Activated T-helper 9 cell treated with anti-CD3 and anti-CD28 coated beads, Interleukin-2, amount 50 U/mL, for 16 hours (primary cell): ENCODE measurements at places on chromosomes 6 and 20.

- no peak for DNase-seq
Observed at GRCh38 chr6:22087960-22088706, 208.7 kb downstream of the PRL start.

DNA sequence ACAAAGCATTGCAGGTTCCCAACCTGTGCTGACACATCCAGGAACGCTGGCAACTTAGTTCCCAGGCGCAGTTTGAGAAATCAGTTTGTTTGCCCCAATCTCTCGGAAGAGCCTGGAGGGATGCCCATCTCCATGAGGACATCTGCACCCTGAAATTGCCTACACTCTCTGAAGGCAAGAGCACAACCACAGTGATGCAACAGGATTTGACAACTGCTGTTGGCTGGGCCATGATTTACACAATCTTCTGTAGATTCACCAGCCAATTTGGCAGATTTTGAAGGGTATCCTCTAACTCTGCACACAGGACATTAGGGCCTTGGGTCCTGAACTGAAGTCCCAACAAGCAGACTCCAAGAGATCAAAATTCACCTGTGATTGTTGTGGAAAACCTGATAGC is 3.4 kb downstream of the APMAP start:
- DNase-seq = no peak

DNA sequence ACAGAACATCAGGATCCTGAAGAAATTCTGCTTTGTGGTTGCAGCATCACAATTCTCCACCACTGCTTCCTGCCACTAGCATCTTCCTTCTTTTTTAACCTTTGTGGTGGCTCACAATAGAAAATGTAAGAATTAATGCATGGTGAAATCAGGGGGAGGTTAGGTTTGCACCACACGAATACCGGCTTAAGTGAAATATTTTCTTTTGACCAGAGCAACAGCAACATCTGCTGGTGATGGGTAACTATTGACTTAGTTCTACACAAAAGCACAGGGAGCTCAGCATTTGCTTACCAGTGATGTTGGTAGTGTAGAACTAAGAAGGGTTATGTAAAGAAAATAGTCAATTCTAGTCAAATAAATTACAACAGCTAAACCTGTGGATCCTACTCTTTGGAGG is 280.5 kb downstream of the SYNE1 start:
- no peak for DNase-seq

DNA sequence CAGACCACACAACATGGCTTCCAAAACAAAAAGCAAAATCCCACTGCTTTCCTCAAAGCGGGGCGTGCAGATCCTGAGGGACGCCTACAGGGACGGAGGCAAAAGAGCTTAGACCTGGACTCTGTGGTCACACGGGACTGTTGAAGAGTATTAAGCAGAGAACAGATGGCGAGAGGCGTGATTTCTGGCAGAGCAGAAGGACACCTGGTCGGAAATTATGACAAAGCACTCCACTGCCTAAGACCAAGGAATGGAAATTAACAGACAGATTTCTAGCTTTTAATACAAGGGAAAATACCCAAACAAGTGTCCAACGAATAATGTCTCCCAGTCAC is 15.4 kb downstream of the CST7 start:
- DNase-seq = no peak

DNA sequence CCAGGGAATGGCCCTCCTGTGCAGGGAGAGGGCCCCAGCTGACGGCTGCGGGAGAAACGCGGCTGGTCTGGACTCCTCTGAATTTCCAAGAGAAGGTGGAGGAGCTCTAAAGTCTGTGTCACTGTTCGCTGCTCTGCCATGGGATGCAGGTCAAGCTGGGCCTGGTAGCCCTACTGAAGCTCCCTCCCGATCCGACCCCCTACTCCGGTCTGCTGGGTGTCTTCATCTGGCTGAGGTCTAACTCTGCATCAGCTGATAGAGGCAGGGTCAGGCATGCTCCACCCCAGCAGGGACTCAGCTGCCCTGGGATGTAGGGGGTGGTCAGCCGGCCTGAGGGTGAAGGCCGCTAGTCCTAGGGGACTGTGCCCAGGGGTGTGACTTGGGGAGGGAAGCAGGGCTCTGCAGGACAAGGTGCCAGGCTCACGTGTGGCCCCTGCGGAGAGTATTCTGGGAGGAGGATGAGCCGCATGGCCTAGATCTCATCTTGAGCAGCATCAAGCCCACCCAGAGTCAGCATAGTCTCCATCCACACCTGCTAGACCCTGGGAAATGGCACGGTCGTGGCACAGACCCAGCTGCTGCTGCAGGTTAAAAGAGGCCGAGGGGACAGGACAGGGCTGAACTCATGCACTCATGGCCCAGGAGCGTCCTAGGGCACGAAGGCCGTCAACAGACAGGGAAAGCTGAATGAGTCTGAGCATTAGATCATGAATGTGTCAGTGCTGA is 1.4 kb downstream of the CST3 start:
- DNase-seq = no peak

DNA sequence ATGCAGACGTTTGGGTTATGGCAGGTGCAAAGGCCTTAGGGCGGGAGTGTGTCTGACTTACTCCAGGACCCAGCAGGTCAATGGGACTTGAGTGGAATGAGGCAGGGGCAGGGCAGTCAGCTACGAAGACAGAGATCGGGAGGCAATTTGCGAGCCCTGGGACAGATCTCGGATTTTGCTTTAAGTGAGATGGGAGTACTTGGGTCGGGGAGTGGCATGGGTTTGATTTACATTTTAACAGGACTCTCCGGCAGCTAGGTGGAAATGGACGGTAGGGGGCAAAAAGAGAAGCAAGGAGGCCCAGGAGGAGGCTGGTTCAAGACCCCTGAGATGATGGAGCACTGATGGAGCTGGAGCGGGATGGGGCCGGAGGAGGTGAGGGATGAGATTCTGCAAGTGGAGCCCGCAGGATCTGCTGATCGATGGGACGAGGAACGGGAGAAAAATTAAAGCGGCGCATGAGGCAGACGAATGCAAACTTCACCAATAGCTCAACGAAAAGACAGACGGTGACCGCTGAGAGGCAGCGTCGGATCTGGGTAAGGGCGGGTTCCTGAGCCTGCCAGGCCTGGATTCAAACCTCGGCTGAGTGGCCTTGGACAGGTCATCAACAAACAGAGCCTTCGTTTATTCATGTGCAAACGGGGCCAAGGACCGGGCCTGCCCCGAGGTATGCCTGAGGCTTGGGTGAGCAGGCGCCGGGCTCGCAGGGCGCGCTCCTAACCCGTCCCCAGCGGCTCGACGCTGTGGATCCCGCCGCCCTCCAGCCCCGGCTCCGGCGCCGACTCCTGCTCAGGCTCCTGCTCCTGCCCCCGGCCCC is 756 bp upstream of the RBCK1 start:
- DNase-seq = peak; percentile 54

- no peak for DNase-seq
Observed at GRCh38 chr6:117559299-117559698, 43.0 kb downstream of the GOPC start.

DNA sequence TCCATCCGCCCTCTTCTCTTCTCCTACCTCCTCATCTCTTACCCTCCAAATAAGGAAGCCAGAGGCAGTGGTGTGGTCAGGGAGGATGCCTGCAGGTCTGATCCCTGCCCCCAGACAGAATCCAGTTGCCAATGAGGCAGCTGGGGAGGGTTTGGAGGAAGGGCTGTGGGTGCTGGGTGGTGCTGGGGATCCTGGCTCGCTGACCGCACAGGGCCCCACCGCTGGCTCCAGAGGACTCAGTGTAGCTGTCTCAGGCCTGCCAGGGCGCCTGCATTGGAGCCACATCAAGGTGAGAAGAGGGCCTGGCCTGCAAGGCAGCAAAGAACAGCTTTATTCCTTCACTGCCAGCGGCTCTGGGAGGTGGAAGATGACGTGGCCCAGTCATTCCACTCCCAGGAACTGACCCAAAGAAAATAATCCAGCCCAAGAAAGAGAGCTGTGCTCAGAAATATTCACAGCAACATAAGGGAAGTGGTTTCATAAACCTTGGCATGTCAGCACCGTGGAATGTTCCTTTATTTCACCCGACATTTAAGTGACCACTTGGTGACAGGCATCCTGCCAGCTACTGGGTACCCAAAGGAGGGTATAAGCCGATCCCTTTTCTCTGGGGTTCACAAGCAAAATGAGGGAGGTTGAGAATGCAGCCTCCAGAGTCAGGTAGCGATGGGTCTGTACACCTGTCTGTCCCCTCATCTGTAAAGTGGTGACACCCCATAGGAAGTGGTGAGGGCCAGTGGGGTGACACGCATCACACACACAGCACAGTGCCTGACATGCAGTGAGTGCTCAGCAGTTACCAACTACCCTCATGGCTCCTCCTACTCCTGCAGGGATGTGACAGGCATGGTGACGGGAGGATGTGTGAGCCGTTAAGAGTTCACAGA is 125.1 kb downstream of the SNX5 start:
- DNase-seq = no peak
